Trophoblast cell (in vitro differentiated cells and primary cell): ENCODE measurements at places on chromosomes 6 and 20.
A peak's percentile ranks its signal among the peaks of the same experiment; 100 is the strongest.

- DNase-seq, result no peak
Measured at GRCh38 chr6:5828296-5828695, 178.4 kb downstream of the NRN1 start.

DNA sequence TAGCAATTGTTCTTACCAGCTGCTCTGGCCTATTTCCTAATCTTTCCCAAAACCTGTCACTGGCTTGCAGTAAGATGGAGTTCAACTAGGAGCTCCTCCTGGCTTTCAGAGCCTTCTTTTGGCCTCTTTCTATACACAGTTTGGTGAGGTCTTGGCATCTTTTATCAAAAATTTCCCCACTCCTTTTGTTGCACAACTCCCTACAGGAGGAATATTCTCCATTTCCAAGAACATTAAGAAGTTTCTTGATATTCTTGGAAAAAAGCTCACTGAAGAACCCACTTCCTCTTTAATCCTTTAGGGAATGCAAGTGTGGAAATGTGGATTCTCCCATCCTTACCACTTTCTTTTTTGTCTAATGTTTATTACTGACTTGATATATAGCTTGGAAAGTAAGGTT is 171.3 kb upstream of the KCNK16 start:
- DNase-seq, result no peak

DNA sequence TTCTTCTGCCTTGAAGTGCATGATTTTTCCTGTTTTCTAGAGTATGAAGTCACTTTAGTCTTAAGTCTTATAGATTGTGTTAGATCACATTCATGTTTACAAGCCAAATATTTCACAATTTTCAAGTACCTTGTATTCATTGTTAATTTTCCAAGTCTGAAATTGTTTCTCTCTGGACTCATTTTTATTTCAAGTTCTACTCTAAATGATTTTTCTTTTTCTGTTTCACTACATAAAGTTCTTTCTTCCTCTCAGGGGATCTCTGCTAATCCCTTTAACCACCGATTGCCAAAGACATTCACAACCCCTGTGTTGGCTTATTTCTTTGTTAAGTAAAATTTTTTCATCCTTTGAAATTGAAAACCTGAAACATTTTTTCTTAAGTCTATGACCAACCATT is 805.7 kb downstream of the KIF16B start:
- DNase-seq, result no peak

DNA sequence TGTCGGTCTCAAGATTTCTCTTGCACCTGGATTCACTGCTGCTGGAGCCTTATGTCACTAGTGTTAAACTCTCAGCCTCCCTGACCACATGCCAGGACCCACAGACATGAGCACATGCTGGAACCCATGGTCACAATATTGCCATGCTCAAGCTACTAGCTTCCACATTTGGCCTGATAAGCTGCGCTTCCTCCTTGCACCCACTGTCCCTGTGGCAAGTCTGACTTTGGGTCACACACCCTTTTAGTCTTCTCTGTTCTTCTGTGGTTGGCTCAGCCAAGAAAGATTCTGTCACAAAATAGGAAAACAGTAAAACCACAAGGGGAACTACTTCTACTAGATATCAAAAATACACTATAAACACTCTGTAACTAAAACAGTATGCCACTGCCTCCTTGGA is 68.9 kb upstream of the HDAC2 start:
- no peak for DNase-seq

DNA sequence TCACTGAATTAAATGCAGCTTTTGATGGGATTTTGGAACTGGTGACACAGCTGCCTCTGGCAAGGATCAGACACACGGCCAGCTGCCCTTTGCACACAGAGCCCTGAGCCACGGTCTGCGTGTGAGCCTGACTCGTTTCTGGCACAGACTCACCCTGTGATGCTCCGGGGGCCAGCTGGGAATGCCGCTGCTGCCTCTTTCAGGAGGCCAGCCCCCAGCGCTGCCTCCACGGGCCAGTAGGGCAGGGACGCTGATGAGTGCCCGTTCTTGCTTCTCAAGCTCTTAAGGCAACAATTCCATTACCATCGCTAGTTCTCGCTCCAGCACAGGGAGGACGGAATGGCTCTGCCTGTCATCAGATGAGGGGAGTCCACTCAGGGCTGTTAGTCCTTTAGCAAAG is 61.6 kb downstream of the IRF4 start:
- peak; percentile 71 for DNase-seq

DNA sequence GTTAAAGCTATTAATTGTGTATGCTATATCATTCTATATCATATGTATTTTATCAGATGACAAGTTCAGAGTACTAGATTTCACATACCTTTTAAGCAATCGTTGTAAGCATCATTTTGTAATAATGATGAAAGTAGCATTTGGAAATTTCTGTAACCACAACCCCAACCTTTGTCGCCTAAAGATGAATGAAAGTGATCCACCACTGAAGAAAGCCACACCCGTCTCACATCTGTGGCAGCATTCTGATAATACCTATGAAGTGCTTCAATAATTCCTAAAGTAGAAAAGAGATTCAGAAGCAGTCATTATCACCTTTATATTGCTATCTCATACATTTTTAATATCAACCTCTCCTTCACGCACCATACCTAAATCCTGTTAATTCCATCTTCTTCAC is 16.6 kb downstream of the ZUP1 start:
- DNase-seq, result no peak

DNA sequence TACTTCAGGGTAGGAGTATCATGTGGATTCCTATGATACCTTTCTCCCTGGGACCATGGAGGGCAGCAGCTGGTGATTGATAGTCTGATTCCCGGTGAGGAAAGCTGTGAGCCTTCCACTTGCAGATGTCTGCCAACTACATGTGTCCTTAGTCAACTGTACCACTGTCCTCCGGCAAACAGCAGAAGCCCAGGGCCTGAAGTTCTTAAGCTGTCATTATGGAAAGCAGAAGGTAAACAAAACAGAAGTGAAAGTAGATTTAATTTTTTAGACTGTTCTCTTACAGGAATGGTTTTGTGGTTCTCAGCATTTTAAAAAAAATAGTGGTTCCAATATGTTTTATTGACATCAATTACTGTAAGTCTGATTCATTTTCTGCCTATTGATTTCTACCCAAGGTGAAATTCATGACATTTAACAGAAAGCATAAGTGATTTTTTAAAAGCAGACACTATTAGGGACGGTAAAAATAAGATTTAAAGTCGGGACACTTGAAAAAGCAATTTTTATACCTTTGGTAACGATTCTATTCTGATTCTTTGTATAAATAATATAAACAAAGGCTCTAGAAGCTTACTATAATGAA is 36.6 kb downstream of the PTPN1 start:
- DNase-seq, result no peak

GRCh38 chr6:36934901-36935300 is 19.6 kb upstream of the PI16 start:
- no peak for DNase-seq

- DNase-seq, result no peak
Measured at GRCh38 chr20:38066969-38067716, 33.6 kb downstream of the RPRD1B start.

GRCh38 chr6:118875672-118876071 is 18.3 kb upstream of the ASF1A start:
- no peak for DNase-seq

GRCh38 chr6:169881398-169881797 is 130.0 kb downstream of the ERMARD start:
- no peak for DNase-seq

GRCh38 chr20:8367689-8368088 is 235.6 kb downstream of the PLCB1 start:
- no peak for DNase-seq

DNA sequence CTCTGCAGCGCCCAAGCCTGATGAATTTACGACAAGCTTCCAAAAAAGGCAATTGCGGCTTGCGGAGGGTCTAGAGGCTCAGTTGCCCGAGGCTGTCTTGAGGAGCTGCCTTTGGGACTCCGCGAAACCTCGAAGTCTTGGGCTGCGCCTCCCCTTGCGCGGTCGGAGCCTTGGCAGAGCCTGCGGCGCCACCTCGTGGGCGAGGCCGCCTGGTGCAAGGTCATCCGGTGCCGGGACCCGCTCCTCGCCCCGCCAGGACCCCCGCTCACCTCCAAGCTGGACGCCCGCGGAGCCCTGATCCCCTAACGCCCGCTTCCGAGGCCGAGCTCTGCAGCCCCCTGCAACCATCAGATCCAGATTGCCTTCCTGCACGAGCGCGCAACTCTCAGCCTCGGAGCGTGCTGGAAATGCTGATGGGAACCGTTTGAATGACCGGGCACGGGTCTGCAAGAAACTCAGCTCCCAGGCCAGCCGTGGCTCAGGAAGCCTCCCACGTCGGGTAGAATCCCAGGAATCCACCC is 14.9 kb upstream of the FAM210B start:
- peak; percentile 60 for DNase-seq

DNA sequence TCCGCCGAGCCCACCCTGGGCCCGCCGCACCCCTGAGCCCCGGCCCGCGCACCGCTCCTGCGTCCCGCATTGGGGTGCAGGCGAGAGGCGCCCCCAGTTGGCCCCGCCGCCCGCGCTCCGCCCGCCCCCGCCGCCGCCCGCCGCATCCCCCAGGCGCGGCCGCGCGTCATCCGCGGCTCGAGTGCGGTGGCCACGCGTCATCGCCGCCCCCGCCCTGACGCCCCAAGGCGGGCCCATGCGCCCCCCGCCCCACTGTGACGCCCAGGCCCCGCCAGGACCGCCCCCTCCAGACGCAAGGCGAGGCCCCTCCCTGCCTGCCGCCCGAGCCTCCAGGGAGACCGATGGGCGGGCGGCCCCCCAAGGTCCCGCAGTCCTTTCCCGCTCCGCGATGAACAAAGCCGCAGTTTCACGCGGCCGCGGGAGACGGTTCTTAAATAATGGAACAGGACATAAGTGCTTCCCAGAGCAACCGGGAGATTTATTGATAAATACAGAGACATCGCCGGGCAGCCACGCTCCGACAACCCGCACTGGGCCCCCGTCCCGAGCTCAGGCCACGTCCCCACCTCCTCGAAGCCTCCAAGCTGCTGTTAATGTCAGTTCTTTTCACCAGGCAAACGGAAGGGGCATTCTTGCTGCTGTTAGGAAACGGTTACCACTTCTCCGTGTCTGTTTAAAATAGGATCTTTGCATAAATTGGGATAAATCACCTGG is at the start of gene ANKRD60:
Gene ANKRD60 (minus strand): TSS at position 170 of the 714 bp plus-strand sequence. CDS start 0 bp downstream, at position 170.
- peak; percentile 10 for DNase-seq

- no peak for DNase-seq
Measured at GRCh38 chr20:20368418-20369249, 730 bp downstream of the INSM1 start.

GRCh38 chr6:57242505-57242904 is 20.4 kb upstream of the RAB23 start:
- peak; percentile 12 for DNase-seq

GRCh38 chr6:79313254-79313653 is 78.8 kb upstream of the HMGN3 start:
- peak; percentile 91 for DNase-seq

GRCh38 chr6:97963193-97963592 is 680.2 kb upstream of the MMS22L start:
- no peak for DNase-seq

DNA sequence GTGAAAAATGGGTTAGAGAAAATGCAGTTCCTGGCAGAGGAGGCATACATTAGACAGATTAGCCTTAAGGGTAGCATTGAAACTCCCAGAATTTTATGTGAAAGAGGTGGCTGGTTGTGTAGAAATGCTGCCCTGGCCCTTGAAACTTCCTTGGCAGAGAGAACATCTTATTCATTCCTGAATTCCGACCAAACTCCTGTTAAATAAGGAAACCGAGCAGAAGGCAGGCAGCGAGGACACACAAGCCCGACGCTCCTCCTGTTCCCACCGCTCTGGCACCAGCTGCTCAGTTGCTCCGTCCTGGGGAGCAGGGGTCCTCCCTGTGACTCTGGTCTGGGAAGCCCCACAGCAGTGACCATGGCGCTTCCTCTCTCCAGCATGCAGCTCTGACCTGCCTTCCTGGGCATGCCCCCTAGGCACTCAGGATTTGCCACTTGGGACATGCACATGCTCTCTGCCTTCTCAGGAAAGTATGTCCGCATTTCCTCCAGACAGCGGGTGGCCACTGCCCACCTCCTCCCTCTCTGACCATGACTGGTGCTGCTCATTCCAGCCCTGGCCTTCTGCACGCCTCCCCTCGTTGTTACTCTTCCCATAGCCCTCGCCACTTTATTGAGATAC is 35.2 kb upstream of the CLDN20 start:
- no peak for DNase-seq

- DNase-seq, result peak; percentile 41
Measured at GRCh38 chr20:47727170-47727880, 58.0 kb downstream of the SULF2 start.

- no peak for DNase-seq
Measured at GRCh38 chr6:142300302-142300701, 1.5 kb upstream of the ADGRG6 start.

DNA sequence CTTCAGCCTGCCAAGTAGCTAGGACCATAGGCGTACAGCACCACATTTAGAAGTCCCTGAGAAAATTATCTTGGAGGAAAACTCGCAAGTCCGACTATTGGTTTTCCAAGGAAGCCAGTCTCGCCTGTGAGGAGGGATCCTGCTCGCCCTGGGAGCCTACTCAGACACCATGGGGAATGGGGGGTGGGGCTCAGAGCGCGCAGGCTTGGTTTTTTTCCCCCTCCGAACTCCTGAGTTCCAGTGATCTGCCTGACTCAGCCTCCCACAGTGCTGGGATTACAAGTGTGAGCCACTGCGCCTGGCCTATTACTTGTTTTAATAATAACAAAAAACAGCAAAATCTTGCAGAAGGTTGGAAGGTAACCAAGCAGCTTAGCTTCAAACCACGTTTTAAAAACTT is 153.7 kb downstream of the OR2B2 start:
- DNase-seq, result no peak

DNA sequence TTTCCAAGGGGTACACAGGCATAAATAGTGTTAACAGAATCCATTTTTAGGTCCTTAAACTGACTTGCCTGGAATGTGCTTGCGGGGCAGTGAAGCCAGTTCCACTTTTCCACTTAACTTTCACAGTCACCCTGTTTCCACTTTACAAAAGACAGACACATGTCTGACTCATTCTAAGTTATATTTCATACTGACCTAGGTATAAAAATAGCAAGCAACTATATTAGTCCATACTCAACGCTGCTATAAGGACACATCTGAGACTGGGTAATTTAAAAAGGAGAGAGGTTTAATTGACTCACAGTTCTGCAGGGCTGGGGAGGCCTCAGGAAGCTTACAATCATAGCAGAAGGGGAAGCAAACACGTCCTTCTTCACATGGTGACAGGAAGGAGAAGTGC is 88.2 kb downstream of the MTFR2 start:
- no peak for DNase-seq

GRCh38 chr20:6492271-6493055 is 275.0 kb upstream of the BMP2 start:
- DNase-seq, result no peak

GRCh38 chr6:74871757-74872156 is 334.1 kb downstream of the COL12A1 start:
- DNase-seq, result no peak

GRCh38 chr6:125104425-125104824 is 49.1 kb upstream of the TPD52L1 start:
- DNase-seq, result peak; percentile 56

GRCh38 chr20:7207186-7207798 is 439.8 kb downstream of the BMP2 start:
- no peak for DNase-seq
